ENCODE measurements at places on chromosomes 2 and 18. TPM values are rescaled to one million over a fixed set of nuclear protein-coding genes. Genes with fewer than 3 reads are reported as not detected.

DNA sequence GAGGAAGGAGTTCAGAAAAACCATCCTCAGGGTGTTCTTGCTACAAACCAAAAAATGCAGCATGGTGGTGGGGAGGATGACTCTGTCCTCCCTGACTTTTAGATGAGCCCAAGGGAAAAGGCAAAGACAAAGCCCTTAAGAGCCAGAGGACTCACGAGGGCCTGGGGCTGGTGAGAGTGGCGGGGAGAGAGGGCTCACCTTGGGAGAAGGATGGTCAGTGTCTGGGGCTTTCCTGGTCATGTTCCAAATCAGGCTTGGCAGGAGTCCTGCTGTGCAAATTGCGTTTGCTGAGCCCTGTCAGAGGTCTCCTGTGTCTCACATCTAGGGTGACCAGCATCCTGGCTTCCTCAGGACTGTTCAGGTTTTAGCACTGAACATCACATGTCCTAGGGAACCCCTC, 4.7 kb downstream of the UGT1A1 start:
- no peaks in the 10 kb centered on the region for H3K4me1 ChIP-seq
- no peak overlapping the region for H3K4me3 ChIP-seq
- H3K27ac ChIP-seq, result no peak overlapping the region
- H3K36me3 ChIP-seq, result no peaks in the 10 kb centered on the region

The STARD6 gene
- not detected for total RNA-seq

GRCh38 chr2:193668557-193669323, 1474.0 kb upstream of the TMEFF2 start:
- no peak for DNase-seq
- H3K27ac ChIP-seq, result no peak overlapping the region
- H3K4me1 ChIP-seq, result no peaks in the 10 kb centered on the region
- no peaks in the 10 kb centered on the region for H3K36me3 ChIP-seq
- no peaks in the 10 kb centered on the region for H3K27me3 ChIP-seq
- H3K4me3 ChIP-seq, result no peak overlapping the region

GRCh38 chr2:118737684-118738083, 109.8 kb downstream of the EN1 start:
- H3K4me1 ChIP-seq, result no peaks in the 10 kb centered on the region
- no peaks in the 10 kb centered on the region for H3K27me3 ChIP-seq
- H3K36me3 ChIP-seq, result no peaks in the 10 kb centered on the region
- no peak overlapping the region for H3K27ac ChIP-seq

- H3K27me3 ChIP-seq, result no peaks in the 10 kb centered on the region
- no peak for DNase-seq
- H3K4me3 ChIP-seq, result no peak overlapping the region
- no peaks in the 10 kb centered on the region for H3K36me3 ChIP-seq
- H3K4me1 ChIP-seq, result no peaks in the 10 kb centered on the region
- H3K27ac ChIP-seq, result no peak overlapping the region
Observed at GRCh38 chr2:59936048-59936447, 617.4 kb downstream of the BCL11A start.

The ANKRD30BL gene
- total RNA-seq, result not detected

The ANKRD30B gene
- not detected for total RNA-seq

The DAW1 gene
- not detected for total RNA-seq

- H3K4me1 ChIP-seq, result no peaks in the 10 kb centered on the region
- DNase-seq, result no peak
- H3K27ac ChIP-seq, result no peak overlapping the region
- no peak overlapping the region for H3K4me3 ChIP-seq
- no peaks in the 10 kb centered on the region for H3K36me3 ChIP-seq
- no peaks in the 10 kb centered on the region for H3K27me3 ChIP-seq
Observed at GRCh38 chr2:166180951-166181812, 53.4 kb upstream of the SCN1A start.

DNA sequence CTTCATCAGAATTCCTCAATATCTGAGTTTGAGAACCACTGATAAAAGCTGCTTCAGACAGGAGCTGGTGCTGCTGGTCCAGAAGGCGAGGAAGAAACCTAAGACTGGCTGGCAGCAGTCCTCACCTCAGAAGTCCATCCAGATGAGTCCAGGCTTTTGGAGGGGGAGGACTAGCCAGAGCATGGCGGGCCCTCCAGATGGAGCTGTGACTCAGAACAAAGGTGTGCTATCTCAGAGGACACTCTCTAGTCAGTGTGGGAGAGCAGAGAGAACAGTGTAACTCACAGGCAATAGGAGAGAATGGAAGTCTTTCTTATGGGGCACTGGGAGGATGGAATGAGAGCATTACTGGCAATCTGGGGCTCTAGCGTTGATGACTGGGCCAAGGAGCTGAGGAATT, 191.4 kb downstream of the NYAP2 start:
- H3K36me3 ChIP-seq, result no peaks in the 10 kb centered on the region
- H3K27me3 ChIP-seq, result no peaks in the 10 kb centered on the region
- H3K27ac ChIP-seq, result no peak overlapping the region
- DNase-seq, result no peak
- H3K4me3 ChIP-seq, result no peak overlapping the region

- no peak overlapping the region for H3K4me3 ChIP-seq
- no peak overlapping the region for H3K27ac ChIP-seq
- no peaks in the 10 kb centered on the region for H3K4me1 ChIP-seq
- H3K27me3 ChIP-seq, result no peaks in the 10 kb centered on the region
- DNase-seq, result no peak
- no peaks in the 10 kb centered on the region for H3K36me3 ChIP-seq
Observed at GRCh38 chr2:95337829-95338228, 40.7 kb downstream of the KCNIP3 start.

DNA sequence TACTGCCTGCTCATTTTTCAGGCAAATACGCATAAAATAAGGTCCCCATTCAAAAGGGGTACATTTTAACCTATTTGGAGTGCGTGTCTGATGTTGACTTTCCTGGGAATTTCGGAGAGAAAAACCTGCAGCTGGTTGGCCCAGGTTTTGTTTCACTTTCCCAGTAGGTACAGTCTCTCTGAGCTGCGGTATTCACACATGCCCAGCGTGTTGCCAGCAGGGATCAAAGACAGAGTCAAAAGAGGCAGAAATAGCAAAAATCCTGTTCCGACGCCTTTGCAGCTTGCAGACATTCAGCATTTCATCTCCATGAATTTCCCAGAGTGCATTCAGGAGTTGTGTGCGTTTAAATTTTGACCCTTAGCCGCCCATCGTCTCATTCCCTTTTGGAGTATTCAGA, 855.4 kb upstream of the CELF4 start:
- no peak overlapping the region for H3K27ac ChIP-seq
- no peak for DNase-seq
- H3K4me3 ChIP-seq, result no peak overlapping the region
- H3K36me3 ChIP-seq, result no peaks in the 10 kb centered on the region
- H3K4me1 ChIP-seq, result no peaks in the 10 kb centered on the region
- H3K27me3 ChIP-seq, result no peaks in the 10 kb centered on the region

GRCh38 chr2:173395567-173396351, 41.1 kb downstream of the CDCA7 start:
- no peaks in the 10 kb centered on the region for H3K27me3 ChIP-seq
- no peaks in the 10 kb centered on the region for H3K4me1 ChIP-seq
- no peak overlapping the region for H3K4me3 ChIP-seq
- DNase-seq, result no peak
- no peaks in the 10 kb centered on the region for H3K36me3 ChIP-seq
